ENCODE measurements at places on chromosomes 5 and 9.

DNA sequence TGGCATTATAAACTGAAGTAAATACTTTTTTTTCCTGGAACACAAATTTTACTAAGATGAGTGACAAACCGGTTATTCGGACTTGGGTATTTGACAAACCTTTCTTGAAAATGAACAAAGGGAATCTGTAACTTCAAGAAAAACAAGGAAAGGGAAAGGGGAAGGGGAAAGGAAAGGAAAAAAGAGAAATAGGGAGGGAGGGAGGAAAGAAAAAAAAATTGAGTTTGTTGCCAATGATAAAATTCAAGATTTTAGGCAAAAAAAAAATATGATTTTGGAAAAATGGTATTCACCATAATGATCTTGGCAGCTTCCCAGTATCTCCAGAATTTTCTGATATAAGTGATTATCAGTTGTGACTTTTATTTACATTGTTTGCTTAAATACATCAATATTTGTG is 1.6 kb upstream of the TTC33 start:
- no peak for DNase-seq

- no peak for DNase-seq
Observed at GRCh38 chr9:8844549-8844948, 1045.0 kb upstream of the DMAC1 start.

- DNase-seq: no peak
Observed at GRCh38 chr5:85591311-85591710, 1026.4 kb upstream of the COX7C start.

- DNase-seq: no peak
Observed at GRCh38 chr9:133046900-133047295, 14.9 kb upstream of the CEL start.

DNA sequence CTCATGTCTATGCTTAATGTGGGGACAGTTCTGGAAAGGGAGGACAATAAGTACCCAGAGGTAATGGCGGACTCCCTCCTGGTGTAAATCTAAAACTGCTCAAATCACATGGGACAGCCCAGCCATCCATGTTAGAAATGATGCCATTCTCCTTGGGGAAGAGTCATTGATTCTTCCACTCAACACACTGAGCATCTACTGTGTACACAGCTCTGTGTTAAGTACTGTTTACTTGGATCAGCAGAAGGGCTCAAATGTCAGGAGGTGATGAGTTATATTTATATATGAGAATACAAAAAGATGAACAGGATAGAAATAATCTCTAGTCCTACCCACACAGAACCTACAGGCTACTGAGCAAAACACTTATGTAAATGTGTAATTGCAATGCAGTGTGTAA is 31.8 kb upstream of the NANS start:
- no peak for DNase-seq

Data from activated T-helper 1 cell treated with Interleukin-2 at 50 U/mL for 16 hours (primary cell).